ENCODE measurements at places on chromosomes 11 and 22. TPM values are rescaled to one million over a fixed set of nuclear protein-coding genes. Genes with fewer than 3 reads are reported as not detected.

Gene KRTAP5-1
- total RNA-seq = not detected

Gene FAT3
- total RNA-seq = 0.17 TPM

Gene DBX1
- not detected for total RNA-seq

Gene MAPK8IP1
- total RNA-seq = 17.4 TPM

Gene SLC37A2
- total RNA-seq = 2.0 TPM

Gene MS4A6A
- 0.15 TPM for total RNA-seq

Gene CSNK2A3
- 2.6 TPM for total RNA-seq

Gene C22orf15
- 3.1 TPM for total RNA-seq

Gene FBXO7
- 64.1 TPM for total RNA-seq

Gene POU2AF1
- total RNA-seq = not detected

Gene H19
- 2.9 TPM for total RNA-seq

Gene FGF19
- total RNA-seq = not detected

Gene VSIG10L2
- not detected for total RNA-seq

Gene SYT12
- not detected for total RNA-seq

Gene DGAT2
- 6.4 TPM for total RNA-seq

Gene RASGRP2
- 0.50 TPM for total RNA-seq

Gene CABP7
- not detected for total RNA-seq

Gene MRGPRX4
- not detected for total RNA-seq

Gene NAV2
- 34.8 TPM for total RNA-seq

Gene MRGPRF
- 77.2 TPM for total RNA-seq

Gene SLC25A45
- 2.0 TPM for total RNA-seq

Gene C11orf87
- total RNA-seq = not detected

Gene GLYATL2
- 5.5 TPM for total RNA-seq

Gene ALDH3B1
- 21.5 TPM for total RNA-seq
